ENCODE measurements at places on chromosomes 4 and X.

- no peaks in the 10 kb centered on the region for H3K4me1 ChIP-seq
- H3K27me3 ChIP-seq: no peaks in the 10 kb centered on the region
- no peak overlapping the region for H3K27ac ChIP-seq
- H3K4me3 ChIP-seq: no peak overlapping the region
- no peaks in the 10 kb centered on the region for H3K36me3 ChIP-seq
Observed at GRCh38 chrX:153865685-153866084, 20.3 kb downstream of the L1CAM start.

DNA sequence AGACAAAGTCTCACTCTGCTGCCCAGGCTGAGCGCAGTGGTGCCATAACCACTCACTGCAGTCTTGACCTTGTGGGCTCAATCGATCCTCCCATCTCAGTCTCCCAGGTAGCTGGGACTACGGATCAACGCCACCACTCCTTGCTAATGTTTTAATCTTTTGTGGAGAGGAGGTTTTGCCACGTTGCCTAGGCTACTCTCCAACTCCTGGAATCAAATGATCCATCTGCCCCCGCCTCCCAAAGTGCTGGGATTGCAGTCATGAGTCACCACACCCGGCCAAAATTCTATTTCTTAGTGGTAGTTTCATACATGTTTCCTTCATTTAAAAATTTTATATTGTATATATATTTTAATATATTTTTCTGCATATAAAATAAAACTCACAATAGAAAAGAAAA is 125.8 kb upstream of the CLNK start:
- no peaks in the 10 kb centered on the region for H3K36me3 ChIP-seq
- H3K27me3 ChIP-seq: no peaks in the 10 kb centered on the region
- H3K27ac ChIP-seq: no peak overlapping the region
- DNase-seq: no peak
- no peaks in the 10 kb centered on the region for H3K4me1 ChIP-seq
- H3K4me3 ChIP-seq: no peak overlapping the region

DNA sequence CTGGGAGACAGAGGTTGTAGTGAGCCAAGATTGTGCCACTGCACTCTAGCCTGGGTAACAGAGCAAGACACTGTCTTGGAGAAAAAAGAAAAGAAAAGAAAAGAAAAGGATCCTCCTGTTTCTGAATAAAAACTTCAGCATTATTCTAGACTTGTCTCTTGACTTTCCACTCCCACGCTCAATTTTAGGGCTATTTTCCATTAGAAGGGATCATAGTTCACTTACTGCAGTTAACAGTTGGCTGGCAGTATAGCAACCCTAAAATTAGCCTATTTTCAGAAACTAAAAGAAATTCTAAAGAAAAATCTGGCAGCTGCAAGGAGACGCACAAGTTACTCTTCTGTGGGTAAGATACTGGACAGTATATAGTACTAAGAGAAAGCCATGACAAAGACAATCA is 28.1 kb downstream of the THOC2 start:
- no peak overlapping the region for H3K4me3 ChIP-seq
- H3K27me3 ChIP-seq: no peaks in the 10 kb centered on the region
- no peaks in the 10 kb centered on the region for H3K36me3 ChIP-seq
- no peaks in the 10 kb centered on the region for H3K4me1 ChIP-seq

DNA sequence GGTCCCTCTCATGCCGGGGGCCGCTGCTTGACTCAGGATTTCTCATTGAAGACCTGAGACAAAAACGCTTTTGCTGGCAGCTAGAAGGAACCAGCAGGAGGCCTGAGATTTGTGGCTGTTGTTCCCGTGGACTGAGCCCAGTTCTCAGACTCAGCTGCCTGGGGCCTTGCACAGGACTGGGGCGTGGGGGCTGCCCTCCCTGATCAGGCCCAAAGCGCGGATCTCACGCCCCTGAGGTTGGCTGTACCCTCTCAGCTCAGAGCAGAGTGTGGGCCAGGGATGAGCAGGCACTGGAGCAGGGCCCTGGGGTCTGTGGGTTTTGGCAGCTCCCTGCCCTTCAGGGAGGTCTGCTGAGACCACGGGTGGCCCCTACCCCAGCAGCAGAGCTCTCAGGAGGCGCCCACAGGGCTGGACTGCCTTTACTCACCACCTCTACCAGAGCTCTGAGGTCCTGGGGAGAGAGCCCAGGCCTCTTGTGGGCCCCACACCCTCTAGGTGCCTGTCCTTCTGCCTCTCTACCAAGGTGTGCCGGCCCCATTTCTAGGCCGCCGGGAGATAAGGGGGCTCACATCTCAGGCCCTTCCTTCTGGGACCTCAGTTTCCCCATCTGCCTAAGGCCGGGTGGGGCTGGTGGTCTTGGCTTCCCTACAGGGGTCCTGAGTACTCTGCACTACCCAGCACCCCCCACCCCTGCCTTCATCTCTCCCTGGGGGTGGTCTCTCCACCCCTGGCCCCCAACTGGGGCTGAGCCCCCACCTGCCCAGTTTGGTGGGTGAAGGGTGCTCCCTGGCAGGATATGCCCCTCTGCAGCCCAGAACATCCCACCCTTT is 5.6 kb downstream of the MSANTD1 start:
- H3K27ac ChIP-seq: no peak overlapping the region
- H3K27me3 ChIP-seq: no peaks in the 10 kb centered on the region
- DNase-seq: no peak
- H3K4me3 ChIP-seq: no peak overlapping the region

GRCh38 chrX:152991123-152991522 is 2.8 kb downstream of the PNMA5 start:
- no peak overlapping the region for H3K4me3 ChIP-seq
- no peak overlapping the region for H3K27ac ChIP-seq
- no peaks in the 10 kb centered on the region for H3K27me3 ChIP-seq
- H3K36me3 ChIP-seq: no peaks in the 10 kb centered on the region

GRCh38 chr4:72430050-72430449 is 139.0 kb downstream of the ADAMTS3 start:
- no peak overlapping the region for H3K4me3 ChIP-seq
- no peak overlapping the region for H3K27ac ChIP-seq
- no peaks in the 10 kb centered on the region for H3K36me3 ChIP-seq
- no peaks in the 10 kb centered on the region for H3K27me3 ChIP-seq
- no peaks in the 10 kb centered on the region for H3K4me1 ChIP-seq
- no peak for DNase-seq

DNA sequence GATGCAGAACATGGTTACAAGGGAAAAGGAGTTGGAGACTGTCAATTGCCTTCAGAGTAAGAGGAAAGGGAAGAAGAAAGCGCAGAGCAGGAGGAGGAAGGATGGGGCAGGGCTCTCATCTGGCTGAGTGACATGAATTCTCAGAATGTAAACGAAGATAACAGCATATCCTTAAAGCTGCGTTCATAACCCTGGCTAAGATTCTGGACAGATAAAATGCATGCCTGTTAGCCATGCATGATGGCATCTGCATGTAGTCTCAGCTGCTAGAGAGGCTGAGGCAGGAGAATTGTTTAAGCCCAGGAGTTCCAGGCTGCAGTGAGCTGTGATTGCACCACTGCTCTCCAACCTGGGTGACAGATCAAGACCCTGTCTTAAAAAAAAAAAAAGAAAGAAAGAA is 493.5 kb upstream of the PRKX start:
- no peaks in the 10 kb centered on the region for H3K4me1 ChIP-seq
- no peak overlapping the region for H3K27ac ChIP-seq
- H3K4me3 ChIP-seq: no peak overlapping the region
- H3K36me3 ChIP-seq: no peaks in the 10 kb centered on the region
- DNase-seq: no peak
- H3K27me3 ChIP-seq: no peaks in the 10 kb centered on the region

- no peak for DNase-seq
- H3K4me1 ChIP-seq: no peaks in the 10 kb centered on the region
- H3K36me3 ChIP-seq: no peaks in the 10 kb centered on the region
- H3K27me3 ChIP-seq: no peaks in the 10 kb centered on the region
- H3K4me3 ChIP-seq: no peak overlapping the region
Observed at GRCh38 chrX:72316408-72317110, 10.8 kb upstream of the CITED1 start.

DNA sequence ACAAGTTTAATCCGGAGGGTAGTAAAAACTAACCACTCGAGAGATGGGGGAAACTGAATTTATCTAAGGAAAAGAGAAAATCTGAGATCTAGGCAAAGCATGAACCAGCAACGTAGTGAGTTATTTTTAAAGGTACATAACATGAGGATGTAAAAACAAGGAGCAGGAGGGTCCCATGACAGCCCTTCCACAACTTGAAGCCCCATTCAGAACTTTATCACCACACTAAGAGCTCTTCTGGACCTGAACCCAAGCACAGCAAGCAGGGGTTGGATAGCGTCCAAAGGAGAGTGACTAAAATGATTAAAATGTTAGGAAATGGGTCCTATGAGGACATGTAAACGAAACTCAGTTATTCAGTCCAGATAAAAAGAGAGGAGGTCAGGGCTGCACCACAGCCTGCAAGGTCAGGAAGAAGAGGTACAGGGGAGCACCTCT is 16.2 kb downstream of the SH3RF1 start:
- no peaks in the 10 kb centered on the region for H3K27me3 ChIP-seq
- no peaks in the 10 kb centered on the region for H3K36me3 ChIP-seq
- no peaks in the 10 kb centered on the region for H3K4me1 ChIP-seq
- no peak overlapping the region for H3K27ac ChIP-seq
- no peak overlapping the region for H3K4me3 ChIP-seq

DNA sequence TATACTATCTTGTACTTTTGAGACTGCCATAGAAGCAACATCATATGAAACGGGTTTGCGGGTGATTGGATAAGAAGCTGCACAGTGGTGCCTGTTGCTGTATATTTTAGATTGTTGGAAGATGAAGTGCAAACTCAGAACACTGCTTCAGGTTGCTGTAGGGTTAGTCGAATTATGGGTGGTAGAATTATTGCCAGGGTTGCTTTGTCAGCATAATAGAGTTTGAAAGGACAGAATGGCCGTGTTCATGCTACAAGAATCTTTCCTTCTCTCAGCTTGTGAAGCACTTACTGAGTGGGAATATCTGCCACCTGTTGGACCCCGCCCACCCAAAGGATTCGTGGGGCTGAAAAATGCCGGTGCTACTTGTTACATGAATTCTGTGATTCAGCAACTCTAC is 115.5 kb downstream of the USP9X start:
- no peak for DNase-seq
- no peaks in the 10 kb centered on the region for H3K27me3 ChIP-seq
- no peak overlapping the region for H3K4me3 ChIP-seq
- H3K36me3 ChIP-seq: peaks cover 22% of the 10 kb centered on the region
- H3K4me1 ChIP-seq: no peaks in the 10 kb centered on the region

GRCh38 chr4:80139671-80140070 is 57.6 kb upstream of the PRDM8 start:
- no peaks in the 10 kb centered on the region for H3K36me3 ChIP-seq
- H3K27me3 ChIP-seq: no peaks in the 10 kb centered on the region
- H3K27ac ChIP-seq: no peak overlapping the region
- no peak overlapping the region for H3K4me3 ChIP-seq

DNA sequence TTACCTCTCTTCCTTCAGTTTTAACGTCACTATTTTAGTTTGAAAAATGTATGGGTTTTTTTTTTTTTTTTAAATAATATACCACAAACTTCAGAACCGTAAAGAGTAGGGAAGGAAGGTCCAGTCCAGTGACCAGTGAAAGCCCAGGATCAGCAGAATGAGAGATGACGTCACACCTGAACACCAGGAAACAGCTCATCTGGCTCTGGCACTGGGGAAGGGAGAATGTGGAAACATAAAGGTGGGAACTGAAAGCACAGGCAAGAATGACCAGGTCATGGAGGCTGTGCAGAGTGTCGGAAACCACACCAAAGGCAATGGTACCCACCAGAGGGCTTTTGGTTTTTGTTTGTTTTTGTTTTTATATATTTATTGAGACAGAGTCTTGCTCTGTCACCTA is 141.2 kb downstream of the DHX15 start:
- no peak overlapping the region for H3K27ac ChIP-seq
- no peaks in the 10 kb centered on the region for H3K27me3 ChIP-seq
- H3K4me3 ChIP-seq: no peak overlapping the region
- no peaks in the 10 kb centered on the region for H3K4me1 ChIP-seq
- no peaks in the 10 kb centered on the region for H3K36me3 ChIP-seq

DNA sequence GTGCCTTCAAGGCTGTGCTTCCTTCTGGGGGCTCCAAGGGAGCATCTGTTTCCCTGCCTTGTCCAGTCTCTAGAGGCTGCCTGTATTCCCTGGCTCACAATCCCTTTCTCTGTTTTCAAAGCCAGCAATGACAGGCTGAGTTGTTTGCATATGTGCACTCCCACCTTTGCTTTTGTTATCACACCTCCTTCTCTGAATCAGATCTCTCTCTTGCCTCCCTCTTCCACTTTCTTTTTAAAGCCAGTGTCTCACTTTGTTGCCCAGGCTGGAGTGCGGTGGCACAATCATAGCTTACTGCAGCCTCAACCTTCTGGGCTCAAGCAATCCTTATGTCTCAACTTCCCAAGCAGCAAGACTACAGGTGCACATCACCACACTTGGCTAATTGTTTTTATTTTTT is 37.1 kb upstream of the LEF1 start:
- no peak overlapping the region for H3K4me3 ChIP-seq
- H3K36me3 ChIP-seq: no peaks in the 10 kb centered on the region
- no peak overlapping the region for H3K27ac ChIP-seq
- H3K4me1 ChIP-seq: no peaks in the 10 kb centered on the region

Data from GM12878 (cell line).